ENCODE measurements at places on chromosomes 12 and 14.

- DNase-seq: peak; percentile 41
These were observed 1519.3 kb upstream of the TMEM132C start for GRCh38 chr12:126747530-126748149.

- DNase-seq: peak; percentile 23
These were observed 976 bp downstream of the PEX5 start for GRCh38 chr12:7190268-7191055.

DNA sequence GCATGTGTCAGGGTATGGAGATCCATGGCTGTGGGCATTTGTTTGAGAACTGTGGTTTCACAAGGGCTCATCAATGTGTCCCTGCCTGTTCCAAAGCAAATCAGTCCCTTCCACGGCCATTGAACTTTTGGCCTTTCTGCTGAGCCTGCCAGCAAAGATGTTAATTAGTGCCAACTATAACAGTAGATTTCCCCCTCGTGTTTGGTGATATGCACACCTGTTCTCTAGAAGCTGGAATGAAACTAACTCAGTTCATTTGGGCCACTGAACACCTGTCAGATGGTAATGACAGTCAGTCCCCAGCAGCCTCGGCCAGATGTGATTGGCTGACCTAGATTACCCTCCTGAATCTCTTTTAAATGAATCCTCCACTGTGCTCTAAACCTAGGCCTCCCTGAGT is 43.2 kb downstream of the IRAK3 start:
- no peak for DNase-seq

GRCh38 chr12:52027085-52027843 is 20.5 kb downstream of the TAMALIN start:
- DNase-seq: no peak

DNA sequence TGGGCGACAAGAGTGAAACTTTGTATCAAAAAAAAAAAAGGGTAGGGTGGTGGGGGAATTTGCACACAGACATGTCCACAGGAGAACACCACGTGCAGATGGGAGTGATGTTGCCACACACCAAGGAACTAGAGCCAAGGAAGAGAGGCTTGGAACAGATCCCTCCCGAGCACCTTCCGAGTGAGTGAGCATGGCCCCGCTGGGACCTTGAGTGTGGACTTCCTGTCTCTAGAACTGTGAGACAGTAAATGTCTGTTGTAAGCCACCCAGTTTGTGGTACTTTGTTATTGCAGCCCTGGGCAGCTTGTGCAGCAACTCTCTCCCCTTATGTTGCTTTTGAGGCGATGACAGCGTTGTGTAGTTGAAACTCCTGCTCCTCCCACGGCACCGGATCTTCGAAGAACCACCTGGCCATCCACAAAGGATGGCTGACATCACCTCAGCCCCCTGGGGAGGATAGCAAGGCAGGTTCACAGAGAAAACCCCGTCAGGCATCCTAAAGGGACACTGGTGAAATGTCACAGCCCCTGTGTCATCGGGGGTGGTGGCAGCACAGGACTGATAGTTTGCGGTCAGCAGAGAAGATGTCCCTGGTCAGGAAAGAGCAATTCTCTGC is 54.7 kb upstream of the PLEKHG3 start:
- no peak for DNase-seq

DNA sequence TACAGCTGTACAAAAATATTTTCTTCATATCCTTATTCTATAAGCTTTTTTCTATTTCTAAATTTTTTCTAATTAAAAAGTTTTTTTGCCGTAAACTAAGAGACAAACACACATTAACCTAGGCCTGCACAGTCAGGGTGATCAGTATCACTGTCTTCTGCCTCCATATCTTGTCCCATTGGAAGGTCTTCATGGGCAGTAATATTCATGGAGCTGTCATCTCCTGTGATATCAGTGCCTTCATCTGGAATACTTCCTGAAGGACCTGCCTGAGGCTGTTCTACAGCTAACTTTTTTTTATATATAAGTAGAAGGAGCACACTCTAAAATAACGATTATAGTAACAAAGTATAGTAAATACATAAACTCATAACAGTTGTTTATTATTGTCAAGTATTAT is 17.8 kb downstream of the USP15 start:
- DNase-seq: no peak

GRCh38 chr14:52885230-52885629 is 65.6 kb downstream of the FERMT2 start:
- DNase-seq: no peak

DNA sequence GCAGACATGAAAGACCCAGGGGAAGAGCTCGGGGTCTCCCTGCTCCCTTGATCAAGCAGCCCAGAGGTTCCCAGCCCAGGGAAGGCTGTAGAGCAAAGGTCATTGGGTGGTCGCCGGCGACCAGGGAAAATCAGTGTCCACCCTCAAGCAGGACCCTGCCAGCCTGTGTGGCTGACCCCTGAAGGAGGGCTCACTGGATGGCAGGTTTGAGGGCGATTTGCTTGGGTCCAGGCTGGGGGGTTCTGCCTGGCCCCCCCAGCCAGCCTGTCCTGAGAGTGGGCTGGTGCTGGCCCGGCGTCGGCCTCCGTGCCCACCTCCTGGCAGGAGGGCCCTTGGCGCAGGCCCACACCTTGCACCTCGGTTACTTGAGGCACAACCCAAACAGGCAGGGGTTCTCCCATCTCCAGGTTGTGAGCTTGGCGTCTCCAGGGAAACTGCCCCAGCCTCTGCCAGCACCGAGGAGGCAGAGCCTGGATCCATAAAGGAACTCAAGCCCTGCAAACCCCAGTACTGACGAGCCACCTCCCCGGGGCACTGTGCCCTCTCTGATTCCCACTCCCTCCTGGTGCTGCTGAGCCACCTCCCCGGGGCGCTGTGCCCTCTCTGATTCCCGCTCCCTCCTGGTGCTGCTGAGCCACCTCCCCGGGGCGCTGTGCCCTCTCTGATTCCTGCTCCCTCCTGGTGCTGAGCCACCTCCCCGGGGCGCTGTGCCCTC is 329.0 kb upstream of the SFSWAP start:
- DNase-seq: no peak

DNA sequence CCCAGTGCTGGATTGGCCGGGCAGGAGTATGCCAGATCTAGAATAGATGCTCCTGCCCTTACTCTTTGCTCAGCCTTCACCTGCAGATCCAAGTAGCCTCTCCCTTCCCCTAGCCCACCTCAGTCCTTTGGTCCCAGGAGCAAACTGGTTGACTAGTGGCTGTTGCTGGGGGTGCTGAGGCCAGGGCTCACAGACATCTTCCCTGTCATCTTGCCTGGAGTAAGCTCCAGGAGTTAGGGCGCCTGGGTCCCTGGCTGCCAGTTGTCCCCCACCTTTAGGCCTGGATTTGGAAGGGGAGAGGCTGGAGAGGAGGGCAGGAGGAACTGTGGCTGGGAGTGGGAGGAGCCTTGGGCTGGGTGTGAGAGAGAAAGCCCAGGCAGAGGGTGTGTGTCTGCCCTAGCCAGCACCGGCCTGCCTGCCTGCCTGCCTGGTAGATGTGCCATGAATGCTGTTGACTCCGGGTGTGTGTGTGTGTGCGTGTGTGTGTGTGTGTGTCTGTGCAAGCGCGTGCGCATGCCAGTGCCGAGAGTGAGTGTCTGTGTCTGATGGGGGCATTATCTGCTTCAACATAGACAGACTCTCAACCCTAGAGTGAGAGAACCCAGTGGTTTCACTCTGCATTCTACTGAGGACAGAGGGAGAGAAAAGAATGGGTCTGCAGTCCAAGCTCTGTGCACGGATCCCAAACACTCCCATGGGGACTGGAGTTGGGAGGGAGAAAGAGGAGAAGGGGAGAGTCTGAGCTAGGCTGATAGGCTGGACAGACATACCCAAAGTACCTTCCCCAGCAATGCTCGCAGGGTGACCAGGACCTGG is 845 bp upstream of the RARG start:
- peak; percentile 47 for DNase-seq

DNA sequence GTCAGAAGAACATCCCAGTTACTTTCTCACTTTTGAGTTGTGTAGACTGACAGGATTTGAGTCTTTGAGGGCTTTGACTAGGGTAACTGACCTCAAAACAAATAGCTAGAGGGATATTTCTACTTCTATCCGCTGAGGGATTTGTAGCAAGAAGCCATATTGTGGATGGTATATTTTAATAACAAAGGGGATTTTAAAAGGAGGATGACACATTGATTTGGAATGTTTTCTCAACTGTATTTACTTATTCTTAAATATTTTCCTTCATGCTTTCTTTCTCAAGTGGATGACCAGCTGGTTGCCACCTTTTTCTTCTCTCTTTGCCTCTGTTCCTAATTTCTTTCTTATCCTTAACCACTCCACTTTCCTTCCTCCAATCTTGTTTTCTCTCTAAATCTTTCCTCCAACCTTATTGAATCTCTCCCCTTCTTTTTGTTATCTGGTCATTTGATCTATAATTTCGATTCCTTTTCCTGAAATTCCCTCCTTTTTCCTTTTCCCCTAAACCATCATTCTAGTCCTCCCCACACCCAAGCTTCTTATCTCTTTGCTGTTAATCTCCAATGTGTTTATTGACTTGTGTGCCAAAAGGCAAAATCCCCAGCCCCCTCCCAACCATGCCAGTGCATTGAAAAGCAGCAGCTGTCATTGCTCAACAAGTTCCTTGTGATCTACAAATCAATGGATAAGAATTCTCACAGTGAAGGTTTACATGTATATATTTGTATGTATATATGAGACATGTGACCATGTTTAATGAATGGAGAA is 411.6 kb downstream of the RAD51B start:
- DNase-seq: no peak

DNA sequence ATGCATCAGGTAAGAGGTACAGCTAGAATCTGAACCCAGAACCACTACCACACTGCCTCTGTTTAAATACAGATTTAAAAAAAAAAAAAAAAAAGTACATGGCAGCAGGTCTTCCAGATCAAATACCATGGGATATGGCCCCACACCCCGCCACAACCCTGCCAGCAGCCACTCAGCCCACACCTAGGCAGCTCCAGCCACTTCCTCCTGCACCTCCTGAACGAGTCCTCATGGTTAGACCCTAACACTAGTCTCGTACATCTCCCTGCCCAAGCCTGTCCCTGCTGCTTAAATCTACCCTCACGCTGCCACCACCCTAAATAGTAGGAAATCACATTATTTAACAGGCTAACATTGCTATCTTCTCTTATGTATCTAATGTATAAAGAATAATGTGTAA is 12.6 kb downstream of the SETD3 start:
- DNase-seq: no peak

DNA sequence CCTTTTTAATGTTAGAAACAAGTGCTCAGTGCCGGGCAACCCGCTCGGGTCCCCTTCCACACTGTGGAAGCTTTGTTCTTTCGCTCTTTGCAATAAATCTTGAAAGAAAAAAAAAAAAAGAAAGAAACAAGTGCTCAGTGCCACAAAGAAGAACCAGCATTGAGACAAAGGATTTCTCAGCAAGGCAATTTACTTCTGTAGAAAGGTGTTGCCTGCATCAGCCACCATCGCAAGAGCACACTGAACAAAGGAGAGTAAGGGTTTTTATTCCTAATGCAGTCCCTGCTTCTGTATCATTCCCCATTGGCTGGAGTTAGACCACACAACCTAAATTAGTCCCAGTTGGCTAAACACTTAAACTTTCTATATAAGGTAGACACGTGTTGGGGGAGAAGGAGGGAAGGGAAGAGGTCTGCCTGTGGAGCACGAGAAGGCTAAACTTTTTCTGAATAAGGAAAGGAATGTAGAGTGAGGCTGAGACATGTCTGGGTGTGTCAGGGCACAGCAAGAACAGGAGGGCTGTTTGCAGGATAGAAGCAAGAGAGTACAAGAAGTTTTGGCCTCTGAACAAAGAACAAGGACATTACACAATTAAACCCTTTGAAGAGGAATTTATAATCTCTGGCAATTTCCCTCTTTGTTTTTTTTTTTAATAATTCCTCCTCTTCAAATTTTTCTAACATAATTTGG is 21.4 kb downstream of the KLRF2 start:
- no peak for DNase-seq

GRCh38 chr14:67963960-67964812 is 144.6 kb downstream of the RAD51B start:
- DNase-seq: no peak

GRCh38 chr12:107761502-107761904 is 566 bp upstream of the PRDM4 start:
- no peak for DNase-seq

GRCh38 chr14:81169711-81170103 is 51.1 kb downstream of the GTF2A1 start:
- DNase-seq: peak; percentile 16

DNA sequence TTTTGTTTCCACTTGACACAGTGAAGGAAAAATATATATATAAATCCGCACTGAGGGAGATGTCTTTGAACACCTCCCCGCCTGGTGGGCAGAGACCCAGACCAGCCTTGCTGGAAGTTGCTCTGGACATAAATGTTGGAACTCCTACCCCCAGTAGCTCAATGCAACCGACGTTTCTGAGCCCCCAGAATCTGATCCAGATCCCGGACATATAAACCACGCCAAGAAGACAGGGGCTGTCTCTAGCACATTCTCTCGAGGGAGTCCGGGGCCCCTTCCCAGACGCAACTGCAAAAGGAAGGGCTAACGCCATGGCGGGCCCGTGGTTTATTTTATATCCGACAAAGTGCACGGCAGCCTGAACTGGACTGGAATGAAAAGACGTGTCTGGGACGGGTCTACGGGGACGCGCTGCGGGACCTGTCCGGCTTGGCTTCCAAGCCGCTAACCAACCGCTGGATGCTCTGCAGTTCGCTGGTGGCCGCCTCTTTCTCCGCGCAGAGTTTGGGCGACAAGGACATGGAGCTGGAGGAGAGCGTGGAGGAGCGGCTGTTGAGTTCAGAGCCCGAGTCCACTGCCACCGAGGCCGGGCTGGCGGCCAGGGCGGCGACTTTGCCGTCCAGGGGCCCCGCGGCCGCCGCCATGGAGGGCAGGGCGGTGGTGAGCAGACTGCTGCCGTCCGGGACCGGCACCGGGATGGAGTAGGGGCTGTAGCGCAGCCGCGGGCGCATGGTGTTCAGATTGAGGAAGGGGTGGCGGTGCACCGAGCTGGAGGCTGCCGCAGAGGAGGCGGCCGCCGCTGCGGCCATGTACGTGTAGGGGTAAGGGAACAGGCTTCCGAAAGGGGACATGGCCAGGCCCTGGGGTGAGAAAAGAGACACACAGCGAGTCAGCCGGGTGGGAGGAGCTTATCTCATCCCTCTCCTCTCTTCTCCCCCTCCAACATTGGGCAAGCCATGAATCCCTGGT is 12.2 kb downstream of the TBX3 start:
- DNase-seq: no peak

DNA sequence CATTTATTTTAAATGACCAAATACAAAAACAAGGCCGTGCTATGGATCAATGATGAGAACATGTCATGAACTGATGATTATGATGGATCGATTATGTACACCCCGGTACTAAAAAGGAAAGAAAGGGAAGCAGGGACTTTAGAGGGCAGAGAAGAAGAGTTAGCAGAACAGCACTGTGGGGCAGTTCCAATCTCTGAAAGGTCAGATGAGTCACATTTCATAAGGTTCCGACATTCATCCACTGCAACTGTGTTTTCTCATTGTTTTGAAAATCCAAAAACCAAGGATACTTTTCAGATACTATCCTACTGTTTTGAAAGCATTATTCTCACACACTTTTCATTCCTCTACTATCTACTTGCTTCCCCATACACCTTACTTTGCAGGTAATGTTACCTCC is 169.3 kb downstream of the STXBP6 start:
- DNase-seq: no peak

Measured in activated T-cell treated with anti-CD3 and anti-CD28 coated beads, Interleukin-2, amount 50 U/mL, for 72 hours (primary cell).